Activated T-cell treated with anti-CD3 and anti-CD28 coated beads for 4 hours (primary cell): ENCODE measurements at places on chromosomes 12 and 14.

DNA sequence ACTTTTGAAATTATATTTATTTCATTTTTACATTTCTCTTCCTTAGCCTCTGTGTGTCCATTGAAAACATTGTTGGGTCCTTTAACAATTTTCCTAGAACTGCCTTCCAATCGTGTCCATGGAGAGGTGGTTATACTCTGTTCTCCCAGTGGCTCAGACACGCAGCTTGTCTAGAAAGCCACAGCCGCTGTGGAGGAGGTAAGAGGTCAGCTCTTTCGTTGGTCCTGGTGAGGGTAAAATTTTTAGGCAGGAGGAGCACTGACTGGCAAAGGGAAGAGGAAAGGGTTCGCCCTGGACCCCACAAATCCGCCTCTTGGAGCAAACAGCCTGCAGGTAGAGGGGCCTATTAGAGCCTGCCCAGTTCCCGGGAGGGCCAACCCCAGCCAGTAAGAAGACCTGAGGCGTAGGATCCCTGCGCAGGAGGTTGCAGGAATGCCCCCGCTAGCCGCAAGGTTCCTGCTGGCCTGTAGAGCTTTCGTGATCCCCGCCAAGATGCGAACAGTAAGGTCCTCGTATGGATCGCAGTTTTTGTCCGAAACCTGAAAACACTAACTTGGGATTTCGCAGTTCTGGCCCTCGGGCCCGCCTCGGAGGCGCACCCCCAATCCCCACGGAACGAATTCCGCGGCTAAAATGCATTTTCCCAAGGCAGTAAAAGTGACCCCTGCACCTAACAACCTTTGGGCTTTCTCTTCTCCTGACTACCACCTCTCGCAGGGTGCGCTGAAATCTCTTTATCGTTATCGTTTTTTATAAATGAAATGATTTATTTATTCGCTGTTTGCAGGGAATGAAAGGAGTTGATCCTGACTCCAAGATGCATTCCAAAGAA is 7.5 kb upstream of the PAX9 start:
- no peak for DNase-seq

GRCh38 chr12:32273712-32274111 is 125.6 kb upstream of the FGD4 start:
- peak; percentile 29 for DNase-seq

- no peak for DNase-seq
Observed at GRCh38 chr14:81516986-81517797, 16.5 kb downstream of the SEL1L start.

DNA sequence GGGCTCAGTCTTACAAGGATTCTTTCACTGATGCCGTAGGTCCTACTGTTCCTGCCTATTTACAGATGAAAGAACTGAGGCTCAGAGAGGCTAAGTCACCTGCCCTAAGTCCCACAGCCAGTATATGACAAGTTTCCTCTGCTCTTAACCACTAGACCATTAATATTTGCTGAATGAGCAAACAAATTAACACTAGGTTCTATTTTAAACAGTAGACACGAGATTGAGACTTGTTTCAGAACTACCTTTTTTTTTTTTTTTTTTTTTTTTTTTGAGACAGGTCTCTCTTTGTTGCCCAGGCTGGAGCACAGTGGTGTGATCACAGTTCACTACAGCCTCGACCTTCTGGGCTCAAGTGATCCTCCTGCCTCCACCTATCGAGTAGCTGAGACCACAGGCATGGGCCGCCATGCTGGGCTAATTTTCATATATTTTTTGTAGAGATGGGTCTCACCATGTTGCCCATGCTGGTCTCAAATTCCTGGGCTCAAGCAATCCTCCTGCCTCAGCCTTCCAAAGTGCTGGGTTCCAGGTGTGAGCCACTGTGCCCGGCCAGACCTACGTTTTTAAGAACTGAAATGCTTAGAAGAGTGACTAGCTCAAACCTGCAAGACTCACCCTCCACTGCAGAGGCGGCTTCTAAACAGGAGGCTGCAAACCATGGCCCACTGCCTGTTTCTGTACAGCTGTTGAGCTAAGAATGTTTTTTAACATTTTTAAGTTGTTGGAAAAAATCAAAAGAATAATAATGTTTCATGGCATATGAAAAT is 12.9 kb downstream of the SYNE3 start:
- DNase-seq, result no peak
